ENCODE measurements at places on chromosomes 7 and 10.

- no peak for DNase-seq
Measured at GRCh38 chr7:137388916-137389315, 45.4 kb upstream of the PTN start.

DNA sequence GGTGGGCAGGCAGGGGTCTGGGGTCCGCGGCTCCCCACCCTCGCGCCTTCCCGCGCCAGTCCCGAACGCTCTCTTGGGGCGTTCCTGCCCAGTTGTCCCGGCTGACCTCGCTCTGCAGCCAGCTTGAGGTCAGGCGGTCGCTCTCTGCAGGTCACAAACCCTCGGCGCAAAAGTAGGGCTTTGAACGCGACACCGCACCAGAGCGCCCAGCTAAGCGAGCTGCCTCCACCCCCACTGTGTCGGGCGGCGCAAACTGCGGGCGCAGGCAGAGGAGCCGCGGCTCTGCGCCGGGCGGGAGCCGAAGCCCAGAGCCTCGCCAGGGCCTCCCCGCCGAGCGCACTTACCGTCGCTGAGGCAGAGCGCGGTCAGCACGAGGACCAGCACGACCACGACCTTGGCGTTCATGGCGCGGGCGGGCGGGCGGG lies 284 bp downstream of the CXCL12 start:
- no peak for DNase-seq

DNA sequence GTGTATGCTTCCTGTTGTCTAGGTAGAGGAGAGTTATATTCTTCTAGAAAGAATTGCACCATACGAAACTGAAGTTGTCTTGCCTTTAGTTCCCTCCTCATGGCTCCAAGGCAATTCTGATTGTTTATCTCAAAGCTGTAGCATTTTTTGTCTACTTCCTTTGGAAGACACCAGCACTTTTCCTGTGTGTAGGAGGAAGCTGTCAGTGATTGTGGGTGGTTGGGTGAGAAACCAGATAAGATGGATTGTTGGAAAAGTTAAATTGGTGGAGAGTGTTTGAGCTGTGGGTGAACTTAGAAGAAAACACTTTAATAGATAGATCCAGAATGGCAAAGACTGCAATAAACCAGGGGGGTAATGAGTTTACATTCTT lies 12.1 kb upstream of the CSTF2T start:
- DNase-seq, result no peak

GRCh38 chr10:129774736-129775401 lies 189.2 kb downstream of the EBF3 start:
- DNase-seq, result no peak

- DNase-seq, result no peak
Measured at GRCh38 chr7:151876899-151877777, at the start of gene PRKAG2. PRKAG2 (minus strand) TSS chr7:151877115; CDS start chr7:151876620, 495 bp downstream.

- no peak for DNase-seq
Measured at GRCh38 chr10:34116681-34117271, 698.3 kb downstream of the PARD3 start.

DNA sequence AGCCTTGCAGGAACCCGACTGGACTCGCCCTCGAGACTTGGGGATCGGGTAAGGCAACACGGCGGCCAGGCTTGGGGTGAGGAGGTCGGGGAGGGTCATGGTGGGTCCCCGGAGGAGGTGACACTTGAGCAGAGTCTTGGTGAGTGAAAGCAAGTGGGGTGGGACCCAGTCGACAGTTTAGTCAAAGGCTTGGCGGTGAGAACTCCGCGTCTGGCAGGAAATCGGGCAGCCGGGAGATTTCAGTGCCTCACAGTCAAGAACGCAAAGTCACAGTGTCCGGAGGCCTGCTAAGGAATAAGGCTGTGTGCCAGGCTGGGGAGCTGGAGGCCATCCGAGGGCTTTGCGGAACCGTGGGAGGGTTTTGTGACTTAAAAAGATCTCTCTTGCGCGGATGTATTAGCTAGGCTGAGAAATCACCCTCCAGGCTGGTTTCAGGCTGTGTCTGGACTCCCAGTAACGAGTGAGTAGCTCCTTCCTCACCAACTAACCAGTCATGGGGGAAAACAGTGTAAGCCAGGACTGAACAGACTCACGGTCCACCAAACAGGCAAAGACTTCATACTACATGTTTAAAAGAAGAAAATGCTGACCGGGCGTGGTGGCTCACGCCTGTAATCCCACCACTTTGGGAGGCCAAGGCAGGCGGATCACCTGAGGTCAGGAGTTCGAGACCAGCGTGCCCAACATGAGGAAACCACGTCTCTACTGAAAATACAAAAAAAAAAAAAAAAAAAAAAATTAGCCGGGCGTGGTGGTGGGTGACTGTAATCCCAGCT lies 613 bp downstream of the AP5Z1 start:
- no peak for DNase-seq

GRCh38 chr7:148991536-148991935 lies 36.8 kb downstream of the PDIA4 start:
- no peak for DNase-seq

DNA sequence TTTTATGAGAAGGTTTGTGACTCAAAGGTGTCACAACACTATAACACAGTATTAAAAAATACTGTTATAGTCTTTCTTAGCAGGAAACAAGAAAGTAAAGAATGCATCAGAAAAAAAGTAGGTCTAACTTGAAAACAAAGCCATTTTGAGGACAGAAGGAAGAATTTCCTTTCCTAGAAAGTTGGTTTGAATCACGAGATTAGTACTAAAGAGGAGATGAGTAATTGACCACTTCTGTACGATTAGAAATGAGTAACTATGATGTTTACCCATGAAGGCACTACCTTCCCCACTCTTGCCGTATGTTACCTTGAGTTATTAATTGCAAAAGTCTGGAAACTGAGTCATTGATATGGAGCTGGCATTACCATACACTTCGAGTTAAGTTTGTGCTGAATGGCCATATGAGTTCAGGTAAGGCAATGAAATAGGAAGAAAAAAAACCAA lies 65.2 kb downstream of the FAM185A start:
- no peak for DNase-seq

- DNase-seq, result no peak
Measured at GRCh38 chr7:171364-171904, 20.9 kb upstream of the FAM20C start.

GRCh38 chr10:4353964-4354363 lies 472.0 kb upstream of the AKR1E2 start:
- DNase-seq, result no peak

GRCh38 chr10:31421322-31421721 lies 102.3 kb downstream of the ZEB1 start:
- DNase-seq, result no peak

DNA sequence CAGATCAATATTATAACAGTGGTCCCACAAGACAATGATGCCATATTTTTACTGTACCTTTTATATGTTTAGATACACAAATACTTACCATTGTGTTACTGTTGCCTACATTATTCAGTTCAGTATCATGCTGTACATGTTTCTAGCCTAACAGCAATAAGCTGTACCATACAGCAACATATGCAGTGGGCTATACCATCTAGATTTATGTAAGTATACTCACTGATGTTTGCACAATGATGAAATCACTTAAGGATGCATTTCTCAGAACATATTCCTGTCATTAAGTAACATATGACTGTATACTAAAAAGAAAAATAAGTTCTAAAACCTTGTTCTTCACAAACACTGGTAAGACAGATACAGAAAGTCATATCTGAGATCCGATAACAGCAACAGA lies 468.6 kb upstream of the SEMA3A start:
- no peak for DNase-seq

DNA sequence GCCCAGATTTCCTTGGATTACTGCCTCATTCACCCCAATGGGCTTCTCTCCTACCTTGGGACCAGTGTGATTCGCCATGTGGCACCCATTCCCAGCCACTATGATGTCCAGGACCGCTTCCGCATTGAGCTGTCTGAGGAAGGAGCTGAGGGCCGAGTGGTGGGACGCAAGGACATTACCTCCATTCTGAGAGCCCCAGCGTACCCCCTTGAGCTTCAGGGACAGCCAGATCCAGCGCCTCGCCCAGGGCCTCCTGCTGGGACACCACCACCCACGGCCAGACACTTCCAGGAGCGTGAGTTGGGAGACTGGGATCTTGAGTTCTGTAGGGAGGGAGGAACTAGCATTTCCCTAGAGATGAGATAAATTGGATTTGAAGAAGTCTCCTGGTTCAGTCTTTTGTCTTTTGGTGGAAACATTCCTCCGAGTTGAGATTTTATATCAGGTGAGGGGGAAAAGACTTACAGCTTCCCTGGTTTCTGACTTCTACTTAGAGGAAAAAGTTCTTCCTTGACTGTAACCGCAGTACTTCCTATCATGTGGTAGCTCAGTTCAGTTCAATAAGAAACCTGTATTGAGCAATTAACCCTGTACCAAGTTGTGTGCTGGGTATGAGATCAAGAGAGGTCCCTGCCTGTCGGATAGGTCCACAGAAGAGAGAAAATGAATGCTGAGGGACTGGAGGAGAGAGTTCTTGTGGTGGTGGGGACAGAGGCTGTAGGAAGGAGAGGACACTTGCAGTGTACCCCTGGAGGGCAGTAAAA lies 1.3 kb downstream of the MOSPD3 start:
- DNase-seq, result no peak

DNA sequence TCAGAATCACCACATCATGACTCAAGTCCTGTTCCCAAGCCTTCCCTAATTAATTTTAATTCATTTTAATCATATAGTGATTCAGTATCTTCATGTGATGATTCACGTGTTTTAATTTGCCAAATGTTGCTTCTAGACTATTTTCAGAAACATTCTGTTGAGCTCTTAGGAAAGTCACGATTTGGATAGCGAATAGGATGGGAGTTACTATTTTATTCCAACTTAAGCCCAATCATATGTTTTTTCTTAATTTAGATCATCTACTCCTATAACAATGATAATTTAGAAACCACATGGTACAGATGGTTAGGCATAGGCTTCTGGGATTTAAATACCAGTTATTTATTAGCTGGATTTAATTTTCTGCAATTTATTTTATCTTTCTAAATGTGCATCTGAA lies 49.1 kb downstream of the RAPGEF5 start:
- DNase-seq, result no peak

GRCh38 chr10:130127364-130128061 lies 8.7 kb upstream of the GLRX3 start:
- no peak for DNase-seq

- no peak for DNase-seq
Measured at GRCh38 chr7:143354376-143354775, 8.1 kb downstream of the FAM131B start.

All from breast epithelium (tissue), 4 donors.